ENCODE measurements at places on chromosomes 2 and 18. TPM values are rescaled to one million over a fixed set of nuclear protein-coding genes. Genes with fewer than 3 reads are reported as not detected.

DNA sequence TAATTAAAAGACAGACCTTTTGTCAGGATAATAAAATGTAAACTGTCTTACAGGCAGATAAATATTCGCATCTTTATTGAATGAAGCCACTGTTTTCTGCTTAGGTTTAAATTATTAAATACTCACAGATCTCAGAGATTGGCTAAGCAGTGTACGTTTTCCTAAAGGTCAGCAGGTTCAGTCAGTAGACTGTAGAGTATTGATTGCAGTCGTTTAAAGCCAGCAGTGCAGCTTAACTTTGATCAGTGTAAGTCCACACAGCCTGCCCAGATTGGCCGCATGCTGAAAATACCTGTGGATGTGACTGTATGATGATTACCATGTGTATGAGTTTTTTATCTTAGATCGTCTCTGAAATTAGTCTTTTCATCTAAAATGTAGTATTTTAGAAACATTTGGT, 42.3 kb downstream of the ATP9B start:
- no peak for DNase-seq

DNA sequence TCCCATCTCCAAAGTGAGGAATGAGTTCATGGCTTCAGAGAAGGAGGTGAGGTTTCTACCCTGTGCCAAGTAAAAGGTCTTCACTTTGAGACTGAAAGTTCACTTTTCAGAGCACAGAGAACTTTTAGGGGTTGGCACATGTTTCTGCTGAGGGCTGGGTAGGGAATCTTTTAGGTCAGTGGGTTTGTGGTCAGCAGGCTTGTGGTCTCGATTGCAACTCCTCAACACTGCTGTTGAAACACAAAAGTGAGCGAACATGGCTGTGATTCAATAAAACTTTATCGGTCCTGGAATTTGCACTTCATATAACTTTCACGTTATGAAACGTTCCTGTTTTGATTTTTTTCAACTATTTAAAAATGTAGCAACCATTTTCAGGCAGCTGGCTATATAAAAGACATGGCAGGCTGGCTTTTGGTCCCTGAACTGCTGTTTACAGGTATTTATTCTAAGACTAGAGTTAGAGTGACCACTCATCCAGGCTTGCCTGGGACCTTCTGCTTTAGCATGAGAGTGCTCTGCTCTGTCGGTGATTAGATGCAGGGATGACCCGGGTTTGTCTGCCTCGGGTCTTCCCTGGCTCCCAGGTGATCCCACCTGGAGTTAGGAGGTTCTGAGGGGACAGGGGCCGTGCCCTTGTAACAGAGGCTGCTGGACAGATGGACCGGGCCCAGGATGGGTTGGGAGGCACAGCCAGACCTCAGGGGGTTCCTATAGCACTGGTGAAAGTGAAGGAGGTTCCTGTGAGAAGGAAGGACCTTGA, 62.7 kb upstream of the TAF1B start:
- no peak for DNase-seq

- DNase-seq: no peak
Observed at GRCh38 chr2:65059071-65059470, 2.9 kb downstream of the CEP68 start.

DNA sequence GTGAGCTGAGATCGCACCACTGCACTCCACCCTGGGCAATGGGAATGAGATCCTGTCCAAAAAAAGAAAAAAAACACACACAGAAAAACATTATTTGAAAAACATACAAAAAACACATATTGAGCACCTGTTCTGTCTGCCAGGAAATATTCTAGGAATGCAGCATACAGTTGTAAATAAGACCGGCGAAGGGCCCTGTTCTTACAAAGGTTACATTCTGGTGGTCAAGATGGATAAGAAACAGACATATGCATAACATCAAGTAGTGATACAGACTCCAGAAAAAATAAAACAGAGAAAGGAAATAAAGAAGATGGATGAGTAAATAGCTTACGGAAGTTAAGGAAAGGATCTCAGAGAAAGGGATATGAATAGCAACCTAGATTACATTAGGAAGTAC, 159.8 kb downstream of the GALNT3 start:
- no peak for DNase-seq

TMEM17 gene
- 4.2 TPM for total RNA-seq

Data from type B pancreatic cell (in vitro differentiated cells).